ENCODE measurements at places on chromosomes 13 and 19.

DNA sequence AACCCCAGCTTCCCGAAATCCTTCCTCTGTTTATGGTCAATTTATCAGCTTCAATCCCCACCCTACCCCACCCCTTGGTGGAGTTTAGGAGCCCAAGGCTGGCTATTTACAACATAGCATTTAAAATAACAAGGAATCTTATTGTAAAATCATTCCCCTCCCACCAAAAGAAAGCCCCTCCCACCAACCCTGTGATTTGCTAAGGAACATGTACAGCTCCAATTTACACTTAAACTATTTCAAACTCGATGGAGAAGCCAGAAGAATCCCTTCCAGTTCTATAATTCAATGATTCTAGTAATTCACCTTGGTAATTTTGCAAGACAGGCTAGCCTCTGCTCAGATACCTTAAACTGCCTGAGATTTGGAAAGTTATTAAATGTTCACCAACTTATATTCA is 3.0 kb downstream of the LATS2 start:
- no peak for DNase-seq

- DNase-seq: no peak
Observed at GRCh38 chr19:7213628-7214323, 80.4 kb downstream of the INSR start.

- no peak for DNase-seq
Observed at GRCh38 chr19:38928391-38929001, 2.1 kb downstream of the SARS2 start.

DNA sequence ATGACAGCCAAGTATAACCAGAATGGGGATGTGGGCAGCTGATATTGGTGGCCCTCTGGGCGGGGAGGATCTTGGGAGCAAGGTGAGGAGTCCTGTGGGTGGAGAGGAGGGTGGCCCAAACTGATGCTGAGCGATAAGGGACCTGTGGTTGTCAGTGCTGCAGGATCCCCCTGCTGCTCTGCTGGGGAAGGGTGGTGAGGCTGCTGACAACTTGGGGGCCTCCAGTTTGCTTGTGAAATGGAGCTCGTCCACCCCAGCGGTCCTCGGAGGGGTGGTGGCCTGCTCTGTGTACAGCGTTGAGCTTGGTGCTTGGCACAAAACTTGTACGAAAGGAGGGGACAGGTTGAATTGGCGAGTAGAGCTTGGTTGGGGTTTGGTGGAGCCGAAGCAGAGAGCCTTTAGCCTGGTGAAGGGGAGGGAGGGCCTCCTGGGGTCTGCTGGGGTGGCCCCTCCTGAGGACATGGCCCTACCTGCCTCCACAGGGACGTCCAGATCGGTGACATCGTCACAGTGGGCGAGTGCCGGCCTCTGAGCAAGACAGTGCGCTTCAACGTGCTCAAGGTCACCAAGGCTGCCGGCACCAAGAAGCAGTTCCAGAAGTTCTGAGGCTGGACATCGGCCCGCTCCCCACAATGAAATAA is 2.9 kb downstream of the RPS11 start:
- DNase-seq: peak; percentile 44

GRCh38 chr13:33073338-33073737 is 57.1 kb downstream of the KL start:
- DNase-seq: no peak

Measured in activated naive CD4-positive, alpha-beta T cell treated with Interleukin-2 at 50 U/mL for 16 hours (primary cell).